ENCODE measurements at places on chromosomes 12 and 14.

- no peak for DNase-seq
Measured at GRCh38 chr14:99674064-99674650, 9.9 kb upstream of the CYP46A1 start.

DNA sequence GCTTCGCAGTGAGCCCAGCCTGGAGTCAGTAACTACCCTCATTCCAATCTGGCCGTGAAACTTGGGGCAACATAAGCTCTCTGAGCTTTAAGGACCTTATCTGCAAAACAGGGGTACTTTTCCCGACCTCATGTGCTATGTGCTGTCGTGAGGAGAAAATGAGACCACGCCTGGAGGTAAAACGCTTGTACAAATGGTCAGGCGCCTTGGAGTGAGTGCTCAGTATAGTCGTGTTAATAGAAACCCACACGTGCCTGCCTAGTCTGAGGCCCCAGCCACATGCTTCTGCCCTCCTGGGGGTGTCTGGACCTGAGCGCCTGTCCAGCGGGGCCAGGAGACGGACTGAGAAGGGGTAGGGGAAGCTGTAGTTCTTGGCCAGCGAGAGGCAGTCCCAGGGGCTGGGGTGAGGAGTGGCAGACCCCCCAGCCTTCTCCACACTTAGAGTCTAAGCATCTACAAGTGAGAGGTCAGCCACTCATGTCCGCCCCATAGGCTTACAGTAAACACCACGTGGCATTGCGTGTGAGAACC is 4.9 kb downstream of the AQP5 start:
- no peak for DNase-seq

DNA sequence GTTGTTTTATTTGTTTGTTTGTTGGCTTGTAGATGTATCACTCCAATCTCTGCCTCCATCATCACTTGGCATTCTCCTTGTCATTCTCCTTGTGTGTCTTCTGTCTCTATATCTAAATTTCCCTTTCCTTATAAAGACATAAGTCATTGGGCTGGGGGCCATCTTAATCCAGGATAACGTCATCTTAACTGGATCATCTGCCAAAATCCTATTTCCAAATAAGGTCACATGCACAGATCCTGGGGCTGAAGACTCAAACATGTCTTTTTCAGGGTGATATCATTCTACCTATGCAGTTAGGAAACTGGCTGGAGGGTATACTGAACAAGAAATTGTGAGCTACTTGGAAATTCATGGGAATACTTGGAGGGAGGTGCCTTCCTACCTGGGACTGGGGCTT is 8.7 kb upstream of the CCDC60 start:
- no peak for DNase-seq

GRCh38 chr14:41718477-41719166 is 111.9 kb downstream of the LRFN5 start:
- DNase-seq: no peak

DNA sequence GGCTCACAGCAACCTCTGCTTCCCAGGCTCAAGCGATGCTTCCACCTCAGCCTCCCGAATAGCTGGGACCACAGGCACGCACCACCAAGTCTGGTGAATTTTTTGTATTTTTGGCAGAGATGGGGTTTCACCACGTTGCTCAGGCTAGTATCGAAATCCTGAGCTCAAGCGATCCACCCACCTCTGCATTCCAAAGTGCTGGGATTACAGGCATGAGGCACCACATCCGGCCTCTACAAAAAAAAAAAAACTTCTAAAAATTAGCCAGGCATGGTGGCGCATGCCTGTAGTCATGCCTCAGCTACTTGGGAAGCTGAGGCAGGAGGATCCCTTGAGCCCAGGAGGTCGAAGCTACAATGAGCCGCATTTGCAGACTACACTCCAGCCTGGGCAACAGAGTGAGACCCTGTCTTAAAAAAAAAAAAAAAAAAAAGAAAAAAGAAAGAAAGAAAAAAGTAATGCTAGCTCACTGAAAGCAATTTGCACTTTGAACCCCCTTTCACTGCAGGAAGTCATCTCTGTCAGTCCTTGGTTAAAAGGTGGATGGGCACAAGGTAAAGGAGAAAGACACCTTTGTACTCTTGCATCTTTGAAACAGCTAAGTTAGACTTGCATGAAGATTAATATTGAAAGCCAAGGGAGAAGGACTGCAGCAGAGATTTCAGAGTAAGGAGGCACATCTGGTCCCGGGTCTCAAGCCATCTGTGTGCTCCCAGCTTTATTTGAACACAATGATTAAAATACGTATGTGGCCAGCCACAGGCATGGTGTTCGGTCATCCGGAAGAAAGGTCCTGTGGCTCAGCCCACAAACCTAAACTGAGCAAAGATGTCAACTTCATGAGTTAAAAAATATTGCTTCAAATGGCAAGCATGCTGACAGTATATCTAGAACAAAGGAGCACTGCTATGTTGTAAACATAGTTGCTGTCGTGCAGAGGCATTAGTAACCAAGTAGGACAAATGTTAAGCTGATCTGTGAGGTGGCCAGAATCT is 103.8 kb upstream of the HMGA2 start:
- DNase-seq: no peak

DNA sequence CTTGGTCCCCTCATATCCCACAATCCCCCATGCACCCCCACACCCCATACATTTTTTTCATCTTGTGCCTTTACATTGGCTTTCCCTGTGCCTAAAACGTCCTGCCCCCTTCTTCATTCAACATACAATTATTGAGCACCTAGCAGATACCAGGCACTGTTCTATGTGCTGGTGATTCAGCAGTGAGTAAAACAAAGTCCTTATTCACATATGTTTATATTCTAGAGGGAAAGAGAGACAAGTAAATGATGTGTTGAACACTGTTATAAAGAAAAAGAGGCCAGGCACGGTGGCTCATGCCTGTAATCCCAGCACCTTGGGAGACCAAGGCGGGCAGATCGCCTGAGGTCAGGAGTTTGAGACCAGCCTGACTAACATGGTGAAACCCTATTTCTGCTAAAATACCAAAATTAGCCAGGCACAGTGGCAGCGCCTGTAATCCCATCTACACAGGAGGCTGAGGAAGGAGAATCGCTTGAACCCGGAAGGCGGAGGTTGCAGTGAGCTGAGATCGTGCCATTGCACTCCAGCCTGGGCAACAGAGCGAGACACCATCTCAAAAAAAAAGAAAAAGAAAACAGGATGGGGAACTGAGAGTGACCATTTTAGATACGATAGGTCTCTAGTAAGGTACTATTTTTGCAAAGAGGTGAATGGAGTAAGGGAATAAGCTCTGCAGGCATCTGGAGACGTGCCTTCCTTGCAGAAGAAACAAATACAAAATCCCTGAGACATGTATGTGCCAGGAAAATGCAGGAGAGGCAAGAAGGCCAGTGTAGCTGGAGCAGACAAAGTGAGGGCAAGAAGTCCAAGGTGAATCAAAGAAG is 12.2 kb downstream of the SLC7A7 start:
- DNase-seq: no peak
